Right hindlimb (tissue), 1 donor: ENCODE measurements at places on chromosomes 12 and 14.
A peak's percentile ranks its signal among the peaks of the same experiment; 100 is the strongest.

DNA sequence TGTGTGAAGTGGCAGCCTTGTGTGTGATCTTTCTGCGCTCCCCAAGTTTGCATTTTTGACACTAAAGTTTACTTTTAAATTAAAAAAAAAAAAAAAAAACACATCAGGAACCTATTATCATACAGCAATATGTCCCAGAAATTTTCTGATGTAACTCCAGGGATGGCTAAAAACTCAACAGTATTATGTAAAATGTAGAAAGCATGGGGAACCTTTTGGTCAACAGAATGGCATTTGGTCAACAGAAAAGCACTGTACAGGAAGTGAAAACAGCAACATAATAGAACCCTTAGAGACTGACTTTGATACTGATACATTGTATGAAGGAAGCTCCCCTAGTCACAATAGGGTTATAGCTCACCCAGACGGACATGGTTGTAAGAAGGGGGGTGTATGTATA is 224.3 kb downstream of the ITPR2 start:
- no peak for DNase-seq

GRCh38 chr14:70303545-70304293 is 55.8 kb downstream of the COX16 start:
- DNase-seq = no peak

GRCh38 chr14:34684578-34684977 is 29.8 kb downstream of the CFL2 start:
- DNase-seq = no peak

DNA sequence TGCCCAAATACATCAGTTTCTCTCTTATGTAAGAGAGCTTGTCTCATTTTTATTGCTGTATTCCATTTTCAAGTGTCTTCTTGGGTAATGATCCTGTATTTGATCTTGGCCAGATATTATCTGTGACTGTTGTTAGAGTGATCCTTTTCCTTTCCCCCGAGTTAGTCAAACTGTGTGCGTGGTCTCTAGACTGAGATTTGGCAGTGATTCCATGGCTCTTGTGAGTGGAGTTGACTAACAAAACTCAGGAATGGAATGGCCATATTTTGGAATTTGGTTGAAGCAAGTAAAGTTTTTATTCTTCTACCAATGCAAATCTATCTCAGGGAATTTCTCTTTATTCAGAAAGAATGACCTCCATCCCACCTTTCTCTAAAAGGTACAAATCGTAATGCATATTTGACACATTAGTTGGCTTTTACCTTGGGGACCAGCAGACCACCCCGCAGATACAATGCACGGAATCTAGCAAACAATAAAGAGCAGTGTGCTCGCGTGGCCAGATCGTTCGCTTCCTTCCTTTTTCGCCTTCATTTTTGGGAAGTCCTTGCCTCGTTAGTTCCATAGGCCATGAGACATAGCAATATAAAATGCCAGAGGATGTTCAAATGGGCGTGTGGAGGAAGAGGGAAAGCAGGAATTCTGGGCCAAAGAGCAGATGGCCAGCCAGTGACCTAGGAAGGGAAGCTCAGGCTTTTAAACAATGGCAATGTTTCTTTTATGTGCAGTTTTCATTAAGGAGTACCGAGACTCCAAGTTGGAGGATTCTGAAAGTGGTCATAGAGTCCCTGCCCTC is 24.4 kb downstream of the ETV6 start:
- no peak for DNase-seq

- no peak for DNase-seq
Measured at GRCh38 chr12:27971606-27972005, 927 bp downstream of the PTHLH start.

GRCh38 chr12:47067771-47068431 is 11.5 kb upstream of the PCED1B start:
- no peak for DNase-seq

GRCh38 chr14:59362513-59362912 is 102.7 kb downstream of the GPR135 start:
- no peak for DNase-seq

DNA sequence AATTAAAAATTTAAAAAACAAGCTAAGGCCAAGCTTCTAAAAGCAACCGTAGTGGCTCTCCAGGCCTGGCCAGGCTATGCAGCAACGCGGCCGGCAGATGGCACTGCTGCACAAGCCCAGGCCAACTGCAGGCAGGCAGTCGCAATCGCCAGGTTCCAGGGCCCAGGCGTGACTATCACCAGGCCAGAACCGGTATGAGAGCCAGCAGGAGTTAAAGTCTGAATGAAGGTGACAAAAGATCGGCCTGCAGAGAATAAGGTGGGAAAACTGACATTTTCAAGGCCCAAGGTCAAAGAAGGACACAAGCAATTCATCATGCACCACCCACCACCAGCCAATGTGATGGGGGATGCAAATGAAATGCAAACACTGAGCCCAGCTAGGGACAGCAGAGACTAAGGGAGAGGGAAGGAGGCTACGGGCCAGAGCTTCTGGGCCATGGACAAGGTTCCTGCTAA is 43.6 kb upstream of the ANO2 start:
- peak; percentile 82 for DNase-seq

- DNase-seq = no peak
Measured at GRCh38 chr14:99422228-99423010, 58.2 kb downstream of the SETD3 start.

DNA sequence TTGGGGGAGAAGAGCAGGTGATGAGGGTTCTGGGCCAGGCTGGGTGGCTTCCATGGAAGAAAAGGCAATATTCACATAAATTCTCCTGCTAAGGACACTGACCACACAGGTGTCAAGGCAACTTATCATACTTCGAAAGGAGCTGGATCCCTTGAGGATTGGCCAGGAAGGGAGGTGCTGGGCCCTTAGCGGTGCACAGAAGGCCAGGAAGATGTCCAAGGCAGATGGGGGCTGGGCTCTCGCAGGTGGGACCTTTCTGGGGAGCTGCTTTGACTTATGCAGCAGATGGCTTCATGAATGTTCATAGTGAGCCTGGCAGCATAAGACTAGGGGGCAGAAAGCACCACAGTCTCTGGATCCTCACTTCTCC is 3.9 kb downstream of the CD63 start:
- DNase-seq = peak; percentile 20

- no peak for DNase-seq
Measured at GRCh38 chr12:49928471-49928870, 22.1 kb upstream of the AQP2 start.

- DNase-seq = no peak
Measured at GRCh38 chr14:103113774-103114173, 9.5 kb upstream of the TNFAIP2 start.

- DNase-seq = no peak
Measured at GRCh38 chr12:12450043-12450471, 93.2 kb downstream of the BORCS5 start.

- no peak for DNase-seq
Measured at GRCh38 chr12:117141097-117141898, 42.1 kb upstream of the TESC start.

DNA sequence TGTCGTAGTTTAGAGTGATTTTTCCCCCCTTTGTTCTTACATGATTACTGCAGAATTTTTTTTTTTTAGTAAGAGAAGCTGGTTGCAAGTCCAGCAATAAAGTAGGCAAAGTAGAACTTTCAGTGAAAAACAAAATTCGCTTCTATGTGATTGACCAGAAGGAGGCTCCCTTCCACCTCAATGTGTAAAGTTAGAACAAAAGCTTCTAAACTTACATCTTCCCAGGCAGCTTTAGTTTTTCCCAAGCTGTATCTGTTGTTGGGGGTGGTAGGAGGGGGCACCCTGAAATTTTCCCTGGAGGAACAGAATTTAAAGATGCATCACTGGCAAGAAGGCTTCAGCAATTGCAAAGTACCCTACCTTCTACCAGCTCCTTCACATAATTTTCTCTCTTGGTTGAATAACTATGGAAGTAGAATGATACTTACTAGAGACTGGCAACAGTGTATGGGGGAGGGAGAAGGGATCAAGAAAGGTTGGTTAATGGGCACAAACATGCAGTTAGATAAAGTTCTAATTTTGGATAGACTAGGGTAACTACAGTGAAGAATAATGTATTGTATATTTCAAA is 87.3 kb upstream of the E2F7 start:
- DNase-seq = peak; percentile 21

GRCh38 chr14:105026033-105026785 is 5.3 kb upstream of the CDCA4 start:
- no peak for DNase-seq

- DNase-seq = no peak
Measured at GRCh38 chr14:67859169-67859749, 39.7 kb downstream of the RAD51B start.

GRCh38 chr14:73977896-73978295 is 27.8 kb downstream of the COQ6 start:
- no peak for DNase-seq

DNA sequence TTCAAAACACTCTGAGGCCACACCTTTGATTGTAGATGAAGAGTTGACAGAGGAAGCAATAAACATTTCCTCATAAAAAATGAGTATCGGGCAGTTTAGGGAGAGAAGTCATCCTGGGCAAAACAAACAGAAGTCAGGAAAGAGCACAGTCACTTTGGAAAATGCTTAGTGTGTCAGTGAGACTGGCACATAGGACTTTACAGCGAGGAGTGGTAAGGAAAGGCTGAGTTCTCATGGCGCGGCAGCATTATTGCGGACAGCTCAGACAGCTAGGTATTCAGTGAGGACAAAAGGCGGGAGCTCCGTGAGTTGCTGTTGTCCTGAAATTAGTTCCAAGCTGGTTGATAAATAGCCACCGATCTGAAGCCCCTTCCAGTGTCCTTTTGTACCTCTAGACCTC is 229.9 kb downstream of the SNAPC1 start:
- no peak for DNase-seq

GRCh38 chr14:53108292-53109104 is 44.6 kb downstream of the DDHD1 start:
- no peak for DNase-seq

- no peak for DNase-seq
Measured at GRCh38 chr14:93304771-93305170, 28.1 kb downstream of the BTBD7 start.

- DNase-seq = no peak
Measured at GRCh38 chr12:1347294-1347693, 247.1 kb downstream of the FBXL14 start.

DNA sequence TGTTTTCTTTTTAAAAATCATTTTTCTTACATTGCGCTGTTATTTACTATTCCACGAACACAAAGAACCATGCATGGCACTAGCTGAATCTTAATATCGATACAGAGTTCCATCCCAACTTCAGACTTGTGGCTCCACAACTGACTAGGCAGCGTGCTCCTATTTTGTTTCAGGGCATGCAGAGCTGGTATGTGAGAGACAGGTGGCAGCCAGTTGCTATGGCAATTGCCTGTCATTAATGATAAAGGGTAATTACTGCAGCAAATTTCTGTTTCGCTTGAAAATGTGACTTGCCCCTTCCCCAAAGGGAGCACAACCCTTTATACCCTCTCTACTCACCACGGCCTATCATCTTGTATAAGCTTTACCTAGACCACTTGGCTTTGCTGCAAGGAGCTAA is 113.1 kb upstream of the G2E3 start:
- DNase-seq = no peak

GRCh38 chr12:124913474-124914391 is 717 bp downstream of the UBC start:
- DNase-seq = peak; percentile 76

GRCh38 chr14:98512501-98513251 is 759.3 kb downstream of the BCL11B start:
- no peak for DNase-seq

DNA sequence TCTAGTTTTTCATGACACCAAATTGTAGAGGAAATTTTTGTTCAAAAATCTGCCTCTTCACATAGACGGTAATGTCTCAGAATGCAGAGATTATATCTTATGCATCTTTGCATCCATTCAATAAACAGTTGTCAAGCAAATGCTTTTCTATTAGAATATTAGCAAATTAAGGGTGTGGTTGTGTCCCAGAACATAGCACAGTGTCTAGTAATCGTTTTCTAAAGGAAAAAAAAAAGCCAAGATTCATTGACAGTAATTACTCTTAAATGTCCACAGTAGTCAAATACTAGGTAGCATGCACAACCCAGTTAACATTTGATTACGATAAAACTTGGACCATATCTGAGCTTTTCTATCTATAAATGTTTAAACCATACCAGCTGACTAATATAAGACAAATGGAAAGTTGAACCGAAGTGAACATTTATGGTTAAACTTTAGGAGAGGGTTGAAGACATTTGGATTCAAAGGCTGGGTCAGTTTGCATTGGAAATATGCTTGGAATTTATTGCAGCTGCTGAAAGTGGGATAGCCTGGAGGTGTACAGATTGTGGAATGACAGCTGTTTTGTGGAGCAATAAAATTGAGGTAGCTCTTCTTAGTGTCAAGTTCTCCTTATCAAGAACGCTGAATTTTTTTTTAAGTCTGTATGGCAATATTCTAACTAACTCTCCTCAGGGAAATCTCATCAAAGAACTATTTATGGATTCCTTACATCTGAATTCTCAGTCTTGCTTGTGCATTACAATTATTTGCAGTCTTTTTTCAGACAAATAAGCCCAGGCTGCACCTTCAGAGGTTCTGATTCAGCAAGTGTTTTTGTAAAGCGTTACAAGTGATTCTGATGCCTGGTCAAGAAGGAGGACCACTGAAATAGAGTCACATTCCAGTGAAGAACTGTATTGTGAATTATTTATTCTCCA is 66.7 kb upstream of the ATP2B1 start:
- peak; percentile 29 for DNase-seq

- no peak for DNase-seq
Measured at GRCh38 chr14:106185837-106186233, 659.5 kb downstream of the TMEM121 start.

GRCh38 chr12:2372735-2373134 is 319.9 kb downstream of the CACNA1C start:
- DNase-seq = no peak

DNA sequence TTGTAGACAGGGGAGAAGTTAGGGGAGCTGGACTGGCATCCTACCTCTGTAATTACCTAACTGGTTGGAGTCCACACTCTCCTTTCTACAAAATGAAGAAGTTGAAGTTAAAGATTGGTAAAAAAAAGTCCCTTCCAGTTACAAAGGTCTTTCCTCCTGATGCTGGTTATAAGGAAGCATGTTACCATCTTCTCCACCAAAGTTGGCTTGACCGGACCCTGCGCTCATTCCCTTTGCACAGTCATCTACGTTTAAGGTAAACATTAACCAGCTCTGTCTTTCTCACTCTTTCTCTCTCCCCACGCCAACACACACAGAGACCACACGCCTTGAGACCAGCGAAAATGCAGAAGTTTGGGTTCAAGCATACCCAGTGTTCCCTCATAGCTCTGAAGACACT is 11.9 kb downstream of the FBLN5 start:
- DNase-seq = no peak

GRCh38 chr14:23568600-23569331 is 1.2 kb upstream of the AP1G2 start:
- DNase-seq = peak; percentile 55

DNA sequence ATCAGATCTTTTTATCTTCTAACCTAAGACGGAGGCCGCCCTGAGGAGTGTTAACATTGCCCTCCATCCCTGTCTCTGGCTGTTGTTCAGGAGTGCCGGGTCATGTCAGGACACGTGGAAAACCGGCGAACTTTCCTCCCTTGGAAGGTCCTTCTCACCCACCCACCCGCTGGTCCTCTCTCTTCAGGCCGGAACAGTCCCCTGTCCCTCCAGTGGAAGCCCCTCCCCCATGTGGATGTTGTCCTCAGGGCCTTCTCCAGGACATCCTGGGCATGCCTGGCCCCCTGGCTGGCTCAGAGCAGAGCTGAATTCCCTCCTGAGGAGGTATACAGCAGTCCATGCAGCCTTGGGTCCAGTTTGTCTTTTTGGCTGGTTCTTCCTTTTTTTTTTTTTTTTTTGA is 20.3 kb upstream of the ITPK1 start:
- no peak for DNase-seq

GRCh38 chr12:95805864-95806671 is 15.5 kb upstream of the NTN4 start:
- no peak for DNase-seq
